Mammary epithelial cell (primary cell): ENCODE measurements at places on chromosomes 12 and 14. TPM values are rescaled to one million over a fixed set of nuclear protein-coding genes. Genes with fewer than 3 reads are reported as not detected.

DNA sequence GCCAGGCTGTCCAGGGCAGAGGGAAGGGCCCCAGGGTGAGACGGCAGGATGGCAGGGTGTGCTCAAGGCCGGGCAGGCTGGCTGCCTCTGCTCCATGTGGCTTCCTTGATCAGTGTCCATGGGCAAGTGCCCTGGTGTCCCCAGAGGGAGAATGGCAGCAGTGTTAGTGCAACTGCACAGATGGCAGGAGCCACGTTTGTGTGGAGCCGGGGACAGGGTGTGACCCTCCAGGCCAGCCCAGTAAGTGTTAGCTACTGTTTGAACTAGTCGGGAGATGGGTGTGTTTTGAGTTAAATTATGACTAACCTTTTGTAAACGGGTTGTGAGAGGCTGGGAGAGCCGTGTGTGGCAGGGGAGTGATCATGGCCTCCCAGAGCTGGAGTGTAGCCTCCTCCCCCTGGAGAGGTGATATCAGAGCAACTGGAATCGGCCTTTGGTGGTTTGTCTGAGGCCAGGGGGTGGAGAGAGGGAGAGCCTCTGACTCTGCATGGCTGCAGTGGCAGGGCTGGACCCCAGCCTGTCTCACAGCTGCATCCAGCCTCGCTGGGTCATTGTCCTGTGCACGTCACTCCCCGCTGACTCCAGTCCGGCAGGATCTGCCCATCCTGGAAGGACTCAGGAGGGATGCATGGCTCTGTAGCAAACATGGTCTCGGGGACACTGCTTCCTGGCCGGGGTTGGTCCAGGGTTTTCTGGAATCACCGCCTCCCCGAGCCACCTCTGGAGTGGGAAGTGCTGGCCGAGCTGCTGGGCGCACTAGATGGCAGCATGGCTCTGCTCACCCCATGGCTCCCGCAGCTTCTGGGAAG, 27.8 kb downstream of the AACS start:
- peak; percentile 14 for DNase-seq

DNA sequence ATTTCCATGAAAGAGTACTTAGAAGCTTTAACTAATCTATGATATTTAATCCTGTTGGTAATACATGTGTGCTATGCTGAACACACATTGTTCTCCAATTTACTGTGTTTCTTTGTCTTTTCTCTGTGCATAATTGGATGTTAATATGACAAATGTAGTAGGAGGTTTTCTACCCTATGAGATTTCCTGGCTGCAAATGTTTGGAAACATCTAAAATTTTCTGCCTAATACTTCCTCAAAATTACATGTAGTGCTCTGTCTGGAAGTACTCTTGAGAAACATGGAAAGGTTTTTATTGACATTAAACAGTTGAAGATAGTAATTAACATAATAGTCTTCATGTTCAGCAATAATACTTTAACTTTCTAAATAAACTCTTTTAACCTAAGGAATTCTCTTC, 213.0 kb downstream of the KITLG start:
- no peak for DNase-seq

DNA sequence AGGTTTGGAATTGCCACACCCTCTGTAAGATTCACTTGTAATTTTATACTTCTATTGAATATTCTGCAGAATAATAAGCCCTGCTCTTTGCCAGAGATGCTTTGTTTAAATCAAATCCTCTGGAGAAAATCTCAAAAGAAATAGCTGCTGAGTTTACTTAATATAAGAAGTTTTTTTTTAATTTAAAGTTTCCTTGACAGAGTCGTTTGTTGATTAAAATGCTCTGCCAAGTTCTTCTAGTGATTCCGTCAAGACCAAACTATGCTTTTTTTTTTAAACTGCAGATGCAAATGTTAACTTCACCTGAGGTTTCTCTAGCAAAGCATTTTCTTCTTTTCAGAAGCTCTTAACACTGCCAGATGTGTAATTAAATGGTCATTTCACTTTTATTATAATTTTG, 13.4 kb upstream of the NAV3 start:
- no peak for DNase-seq

- DNase-seq = no peak
These were observed 929.8 kb downstream of the DIO2 start for GRCh38 chr14:79281244-79282152.

GRCh38 chr12:92827836-92828431, 101.2 kb downstream of the EEA1 start:
- DNase-seq = peak; percentile 30

- no peak for DNase-seq
These were observed 341.0 kb upstream of the RGS6 start for GRCh38 chr14:71591231-71591630.

DNA sequence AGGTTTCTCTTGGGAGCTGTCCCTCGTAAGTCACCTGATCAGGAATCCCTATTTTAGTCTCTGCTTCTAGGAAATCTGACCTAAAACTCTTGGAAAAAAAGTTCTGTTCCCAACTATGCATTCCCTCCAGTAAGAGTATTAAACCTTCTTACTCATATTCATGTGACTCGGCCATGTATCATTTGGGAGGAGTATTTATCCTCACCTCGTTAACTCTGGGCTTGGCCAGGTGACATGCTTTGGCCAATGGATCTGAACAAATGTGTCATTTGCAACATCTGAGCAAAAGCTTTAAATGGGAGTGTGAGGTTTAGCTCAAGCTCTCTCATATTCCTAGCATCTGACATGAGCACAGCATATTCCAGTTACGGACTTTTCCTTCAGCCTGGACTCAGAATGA, 226.8 kb downstream of the NUAK1 start:
- DNase-seq = peak; percentile 82

GRCh38 chr14:53620890-53621289, 335.7 kb downstream of the BMP4 start:
- no peak for DNase-seq

DNA sequence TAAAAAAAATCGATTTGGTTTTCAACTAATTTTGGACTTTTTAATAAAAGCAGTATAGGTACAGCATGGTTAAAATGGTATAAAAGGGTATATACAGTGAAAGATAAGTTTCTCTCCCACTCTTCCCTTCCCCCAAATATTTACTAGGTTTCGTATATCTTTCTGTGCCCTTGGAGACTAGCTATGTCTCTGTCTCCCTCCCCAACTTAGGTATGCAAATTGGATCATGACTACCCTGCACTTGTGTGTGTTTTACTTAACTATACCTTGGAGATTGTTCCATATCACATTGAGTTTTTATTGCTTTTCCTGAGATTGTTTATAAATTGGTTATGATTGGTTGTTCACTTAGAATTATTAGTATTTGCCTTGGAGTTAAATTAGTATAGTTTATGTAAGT, 19.4 kb downstream of the AEBP2 start:
- no peak for DNase-seq

DNA sequence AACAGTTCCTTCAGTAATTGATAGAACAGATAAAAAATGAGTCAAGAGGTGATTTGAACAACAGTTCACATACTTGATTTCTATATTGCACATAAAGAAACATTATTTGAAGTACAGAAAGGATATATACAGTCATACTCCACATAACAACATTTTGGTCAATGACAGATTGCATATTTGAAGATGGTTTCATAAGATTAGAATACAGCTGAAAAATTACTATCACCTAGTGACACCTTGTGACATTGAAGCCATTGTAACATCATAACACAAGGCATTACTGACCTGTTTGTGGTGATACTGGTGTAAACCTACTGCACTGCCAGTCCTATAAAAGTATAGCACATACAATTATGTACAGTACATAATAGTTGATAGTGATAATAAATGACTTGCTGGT, 43.1 kb upstream of the ABCC9 start:
- DNase-seq = no peak

- no peak for DNase-seq
These were observed 90.2 kb upstream of the PPM1H start for GRCh38 chr12:63025116-63025515.

GRCh38 chr14:71363946-71364925, 457.0 kb downstream of the PCNX1 start:
- DNase-seq = no peak

- DNase-seq = no peak
These were observed 477.4 kb downstream of the VRK1 start for GRCh38 chr14:97274626-97275025.

GRCh38 chr14:85416771-85417170, 113.2 kb upstream of the FLRT2 start:
- peak; percentile 88 for DNase-seq

- peak; percentile 14 for DNase-seq
These were observed 97.5 kb downstream of the CRACR2A start for GRCh38 chr12:3655328-3655900.

GRCh38 chr14:30445011-30445793, 113.8 kb upstream of the G2E3 start:
- DNase-seq = no peak

DNA sequence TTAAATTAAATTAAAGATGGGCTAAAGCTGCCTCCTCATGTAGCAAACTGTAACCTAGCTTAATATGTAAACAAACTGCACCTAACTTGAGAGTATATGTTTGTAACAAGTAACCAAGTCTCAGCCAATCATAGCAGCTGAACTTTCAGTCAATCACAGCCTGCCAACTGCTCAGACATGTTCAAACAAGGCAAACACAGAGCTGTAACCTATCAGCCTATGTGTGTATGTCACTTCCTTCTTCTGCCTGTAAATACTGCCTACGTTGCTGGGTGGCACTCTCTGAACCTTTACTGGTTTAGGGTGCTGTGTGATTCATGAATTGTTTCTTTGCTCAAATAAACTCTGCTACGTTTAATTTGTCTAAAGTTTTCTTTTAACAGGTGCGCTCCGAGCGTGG, 2.9 kb downstream of the SERPINA6 start:
- DNase-seq = peak; percentile 88

- no peak for DNase-seq
These were observed 41.4 kb downstream of the PHETA1 start for GRCh38 chr12:111327474-111327873.

GRCh38 chr12:70052476-70052875, 190.8 kb upstream of the CNOT2 start:
- DNase-seq = no peak

- DNase-seq = no peak
These were observed 71.5 kb upstream of the ARHGAP5 start for GRCh38 chr14:32005628-32006027.

GRCh38 chr12:31817120-31817519, 88.3 kb upstream of the AMN1 start:
- no peak for DNase-seq

DNA sequence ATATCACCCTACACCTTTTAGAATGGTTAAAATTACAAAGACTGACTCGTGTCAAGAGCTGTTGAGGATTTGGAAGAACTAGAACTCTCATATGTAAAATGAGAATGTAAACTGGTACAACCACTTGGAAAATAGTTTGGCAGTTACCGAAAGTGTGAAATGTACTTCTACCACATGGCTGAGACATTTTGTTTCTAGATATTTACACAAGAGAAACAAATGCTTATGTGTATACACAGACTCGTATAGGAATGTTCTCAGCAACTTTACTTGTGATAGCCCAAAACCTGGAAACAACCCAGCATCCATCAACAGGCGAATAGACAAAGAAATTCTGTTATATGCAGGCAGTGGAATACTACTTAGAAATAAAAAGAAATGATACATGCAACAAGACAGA, 103.0 kb downstream of the BRMS1L start:
- no peak for DNase-seq

DNA sequence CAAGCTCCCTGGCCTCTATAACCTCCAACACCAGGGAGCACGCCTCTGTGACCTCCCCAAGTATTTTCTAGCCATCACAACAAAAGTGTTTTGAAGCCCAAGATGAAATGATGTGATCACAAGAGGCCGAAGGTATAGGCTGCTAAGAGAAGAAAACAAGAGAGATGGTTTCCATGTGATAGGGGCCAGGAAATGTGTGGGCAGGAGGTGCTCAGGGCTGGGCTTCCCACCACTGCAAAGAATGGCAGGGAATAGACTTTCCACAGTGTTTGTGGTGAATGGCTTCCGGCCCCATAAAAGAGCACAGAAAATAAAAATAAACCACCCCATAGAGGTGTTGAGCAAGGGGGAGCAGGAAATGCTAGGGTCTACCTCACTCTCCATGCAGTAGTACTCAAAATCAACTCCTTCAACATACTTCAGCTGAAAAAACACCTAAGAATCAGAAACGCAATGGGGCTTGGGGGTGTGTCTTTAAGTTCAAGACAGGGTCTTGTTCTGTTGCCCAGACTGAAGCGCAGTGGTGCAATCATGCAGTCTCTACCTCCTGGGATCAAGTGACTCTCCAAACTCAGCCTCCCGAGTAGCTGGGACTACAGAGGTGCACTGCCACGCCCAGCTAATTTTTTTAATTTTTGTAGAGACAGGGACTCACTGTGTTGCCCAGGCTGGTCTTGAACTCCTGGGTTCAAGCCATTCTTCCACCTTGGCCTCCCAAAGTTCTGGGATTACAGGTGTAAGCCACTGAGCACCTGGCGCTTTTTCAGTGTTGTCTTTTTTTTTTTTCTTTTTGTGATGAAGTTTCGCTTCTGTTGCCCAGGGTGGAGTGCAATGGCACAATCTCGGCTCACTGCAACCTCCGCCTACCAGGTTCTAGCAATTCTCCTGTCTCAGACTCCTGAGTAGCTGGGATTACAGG, 27.1 kb downstream of the DAD1 start:
- DNase-seq = no peak

PMCH gene
- polyA plus RNA-seq = not detected

TEX52 gene
- not detected for polyA plus RNA-seq

ABCC9 gene
- polyA plus RNA-seq = not detected

NTF3 gene
- polyA plus RNA-seq = not detected

CYP46A1 gene
- polyA plus RNA-seq = not detected

WNK1 gene
- 69.8 TPM for polyA plus RNA-seq

SPSB2 gene
- polyA plus RNA-seq = 2.9 TPM

BHLHE41 gene
- polyA plus RNA-seq = 24.6 TPM

SART3 gene
- polyA plus RNA-seq = 14.9 TPM

COX8C gene
- not detected for polyA plus RNA-seq

TDRD9 gene
- 0.06 TPM for polyA plus RNA-seq

ZC2HC1C gene
- polyA plus RNA-seq = 0.94 TPM

KLRC3 gene
- polyA plus RNA-seq = not detected

MYF6 gene
- not detected for polyA plus RNA-seq

COQ5 gene
- 22.6 TPM for polyA plus RNA-seq

ASB2 gene
- 0.92 TPM for polyA plus RNA-seq
